ENCODE measurements at places on chromosomes 1 and 21.

DNA sequence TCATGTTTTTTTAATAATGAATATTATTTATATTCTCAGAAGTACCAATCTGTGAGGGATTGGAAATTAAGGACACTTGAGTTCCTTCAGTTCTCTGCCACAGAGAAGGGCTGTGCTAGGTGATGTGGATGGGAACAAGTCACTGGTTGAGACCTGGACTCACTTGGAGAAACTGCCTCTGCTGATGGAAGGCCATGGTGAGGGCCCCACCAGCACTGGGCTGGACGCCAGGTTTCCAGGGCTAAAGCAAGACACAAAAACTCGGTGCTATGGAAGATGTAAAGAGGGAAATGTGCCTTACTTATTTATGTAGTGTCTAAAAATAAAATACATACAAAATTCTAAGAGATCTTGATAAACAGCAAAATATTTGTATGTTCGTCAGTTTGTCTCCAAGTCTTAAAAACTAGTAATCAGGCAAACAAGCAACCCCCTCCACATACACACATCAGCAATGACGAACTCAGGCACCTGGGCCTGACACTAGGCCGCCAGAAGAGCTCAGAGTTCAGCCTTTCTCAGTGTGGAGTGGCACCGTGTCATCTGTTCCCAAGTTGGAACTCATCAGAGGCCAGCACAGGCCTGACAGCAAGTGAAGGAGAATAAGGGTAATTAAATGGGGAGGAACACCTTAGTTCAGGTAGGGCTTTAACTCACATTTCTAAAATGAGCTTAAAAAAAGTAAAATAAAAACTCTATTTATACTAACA lies 19.6 kb downstream of the SIPA1L2 start:
- no peak for DNase-seq

DNA sequence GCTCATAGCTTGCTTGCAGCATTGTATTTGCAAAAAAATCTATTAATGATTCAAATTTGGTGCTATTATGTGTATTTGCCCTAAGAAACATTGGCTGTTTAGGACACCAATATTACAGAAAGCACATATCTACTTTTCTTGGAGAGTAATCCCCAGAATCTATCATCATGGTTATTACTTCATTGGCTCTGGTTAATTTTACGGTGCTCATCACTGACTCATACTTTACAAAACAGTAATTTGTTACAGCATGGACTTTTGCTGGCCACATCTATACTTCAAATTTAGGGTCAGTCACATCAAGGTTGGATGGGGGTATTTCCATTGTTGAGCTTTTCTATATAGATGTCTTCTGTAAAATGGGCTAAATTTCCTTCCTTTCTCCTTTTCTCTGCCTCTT lies 45.7 kb downstream of the SH3GLB1 start:
- no peak for DNase-seq

DNA sequence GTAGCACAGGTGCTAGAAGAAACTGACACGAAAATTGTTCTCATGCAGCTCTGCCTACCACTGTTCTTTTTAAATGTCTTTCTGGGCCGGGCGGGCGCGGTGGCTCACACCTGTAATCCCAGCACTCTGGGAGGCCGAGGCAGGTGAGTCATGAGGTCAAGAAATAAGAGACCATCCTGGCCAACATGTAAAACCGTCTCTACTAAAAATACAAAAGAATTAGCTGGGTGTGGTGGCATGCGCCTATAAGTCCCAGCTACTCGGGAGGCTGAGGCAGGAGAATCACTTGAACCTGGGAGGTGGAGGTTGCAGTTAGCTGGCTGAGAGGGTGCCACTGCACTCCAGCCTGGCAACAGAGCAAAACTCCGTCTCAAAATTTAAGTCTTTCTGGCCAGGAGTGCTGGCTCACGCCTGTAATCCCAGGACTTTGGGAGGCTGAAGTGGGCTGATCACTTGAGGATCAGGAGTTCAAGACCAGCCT lies 947 bp upstream of the RIT1 start:
- no peak for DNase-seq

DNA sequence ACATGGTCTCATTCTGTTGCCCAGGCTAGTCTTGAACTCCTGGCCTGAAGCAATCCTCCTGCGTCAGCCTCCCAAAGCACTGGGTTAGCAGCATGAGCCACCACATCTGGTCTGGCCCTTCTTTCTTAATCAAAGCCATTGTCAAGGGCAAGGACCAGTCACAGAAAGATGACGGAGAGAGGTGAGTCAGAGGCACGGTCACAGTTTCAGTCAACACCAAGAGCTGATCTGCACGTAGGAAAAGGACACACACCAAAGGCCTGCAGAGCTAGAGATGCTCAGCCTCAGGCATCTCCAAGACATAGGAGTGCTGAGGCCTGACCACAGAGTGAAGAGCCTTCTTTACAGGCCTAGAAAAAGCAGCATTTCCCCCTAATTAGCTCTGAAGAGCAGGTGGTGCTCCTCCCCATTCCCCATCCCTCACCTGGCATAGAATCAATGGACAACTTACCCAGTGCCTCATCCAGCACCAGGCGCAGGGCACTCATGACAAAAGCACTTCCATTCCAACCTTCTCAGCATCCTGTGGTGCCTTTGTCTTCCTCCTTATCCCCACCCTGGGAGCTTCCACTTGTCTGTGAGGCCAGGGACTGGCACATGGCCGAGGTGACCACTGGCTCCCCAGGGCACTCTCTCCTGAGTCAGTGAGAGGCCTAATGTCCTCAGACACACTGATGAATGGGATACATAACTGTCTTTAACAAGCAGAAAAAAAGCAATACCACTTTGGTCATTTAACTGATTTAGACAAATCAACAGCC lies 139.8 kb downstream of the AJAP1 start:
- no peak for DNase-seq

GRCh38 chr1:59669752-59670312 lies 144.9 kb upstream of the HOOK1 start:
- DNase-seq, result peak; percentile 70

- no peak for DNase-seq
Measured at GRCh38 chr1:93471284-93471683, 23.4 kb downstream of the FNBP1L start.

DNA sequence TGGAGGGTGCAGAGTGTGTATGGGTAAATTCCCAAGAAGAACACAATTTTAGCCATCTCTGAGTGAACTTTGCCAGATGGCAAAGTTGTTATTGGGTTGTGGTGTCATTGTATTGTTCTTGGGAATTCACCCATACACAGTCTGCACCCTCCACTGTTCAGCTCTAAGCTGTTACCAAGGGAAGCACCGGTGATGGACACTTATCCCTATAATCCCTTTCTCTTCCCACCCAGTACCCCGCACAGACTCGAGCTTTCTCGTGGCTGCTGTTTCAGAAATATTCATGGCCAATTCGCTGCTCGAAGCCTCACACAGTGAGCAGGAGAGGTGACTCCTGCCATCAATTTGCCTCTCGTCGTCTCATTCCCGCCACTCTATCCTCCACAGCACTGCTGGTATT lies 95.7 kb upstream of the PALMD start:
- DNase-seq, result no peak

- DNase-seq, result no peak
Measured at GRCh38 chr1:98410082-98410481, 251.4 kb upstream of the SNX7 start.

- no peak for DNase-seq
Measured at GRCh38 chr1:33394770-33395169, 36.1 kb downstream of the PHC2 start.

GRCh38 chr1:23210351-23210785 lies 6.9 kb downstream of the HTR1D start:
- no peak for DNase-seq

- DNase-seq, result no peak
Measured at GRCh38 chr1:36080801-36081200, 3.1 kb upstream of the TEKT2 start.

GRCh38 chr1:191620883-191621282 lies 537.4 kb upstream of the RGS18 start:
- no peak for DNase-seq

GRCh38 chr1:207903767-207904166 lies 7.2 kb downstream of the CD34 start:
- peak; percentile 9 for DNase-seq

GRCh38 chr1:15212216-15212953 lies 34.6 kb upstream of the FHAD1 start:
- no peak for DNase-seq

DNA sequence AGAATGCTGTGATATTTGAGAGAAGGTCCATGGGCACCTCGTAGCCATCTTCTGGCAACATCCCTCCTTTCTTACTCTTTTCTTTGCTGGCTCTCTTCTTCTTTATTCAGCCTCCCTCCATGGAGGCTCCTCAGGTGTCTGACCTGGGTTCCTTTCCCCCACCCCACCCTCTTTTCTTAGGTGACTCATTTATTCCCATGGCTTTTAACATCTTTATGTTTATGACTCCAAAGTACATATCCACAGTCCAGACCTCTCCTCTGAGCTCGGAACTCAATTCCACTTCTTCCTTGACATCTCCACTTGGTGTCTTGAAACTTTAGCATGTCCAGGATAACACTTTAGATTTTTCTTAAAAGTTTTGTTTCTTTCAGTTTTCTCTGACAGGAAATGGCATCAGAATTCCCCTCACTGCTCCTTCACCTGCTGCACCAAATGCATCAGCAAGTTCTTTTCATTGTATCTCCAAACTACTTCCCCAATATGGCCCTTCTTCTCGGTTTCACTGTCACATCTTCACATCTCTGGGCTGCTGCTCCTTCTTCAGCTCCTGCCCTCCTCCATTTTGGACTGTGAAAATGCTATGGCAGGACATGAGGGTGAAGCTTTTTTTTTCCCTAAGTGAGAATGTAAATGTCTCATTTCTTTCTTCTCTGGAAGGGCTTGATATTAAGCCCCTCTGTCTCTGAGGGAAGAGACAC lies 95.9 kb downstream of the GIPC2 start:
- DNase-seq, result no peak

- peak; percentile 99 for DNase-seq
Measured at GRCh38 chr21:38768471-38769063, 37.2 kb upstream of the ETS2 start.

- no peak for DNase-seq
Measured at GRCh38 chr1:36673202-36673601, 190.5 kb upstream of the CSF3R start.

- peak; percentile 41 for DNase-seq
Measured at GRCh38 chr1:160954158-160955104, at the start of gene ITLN2. Gene ITLN2, minus strand, starts transcription at chr1:160954809. Its CDS starts 68 bp downstream, at chr1:160954741.

DNA sequence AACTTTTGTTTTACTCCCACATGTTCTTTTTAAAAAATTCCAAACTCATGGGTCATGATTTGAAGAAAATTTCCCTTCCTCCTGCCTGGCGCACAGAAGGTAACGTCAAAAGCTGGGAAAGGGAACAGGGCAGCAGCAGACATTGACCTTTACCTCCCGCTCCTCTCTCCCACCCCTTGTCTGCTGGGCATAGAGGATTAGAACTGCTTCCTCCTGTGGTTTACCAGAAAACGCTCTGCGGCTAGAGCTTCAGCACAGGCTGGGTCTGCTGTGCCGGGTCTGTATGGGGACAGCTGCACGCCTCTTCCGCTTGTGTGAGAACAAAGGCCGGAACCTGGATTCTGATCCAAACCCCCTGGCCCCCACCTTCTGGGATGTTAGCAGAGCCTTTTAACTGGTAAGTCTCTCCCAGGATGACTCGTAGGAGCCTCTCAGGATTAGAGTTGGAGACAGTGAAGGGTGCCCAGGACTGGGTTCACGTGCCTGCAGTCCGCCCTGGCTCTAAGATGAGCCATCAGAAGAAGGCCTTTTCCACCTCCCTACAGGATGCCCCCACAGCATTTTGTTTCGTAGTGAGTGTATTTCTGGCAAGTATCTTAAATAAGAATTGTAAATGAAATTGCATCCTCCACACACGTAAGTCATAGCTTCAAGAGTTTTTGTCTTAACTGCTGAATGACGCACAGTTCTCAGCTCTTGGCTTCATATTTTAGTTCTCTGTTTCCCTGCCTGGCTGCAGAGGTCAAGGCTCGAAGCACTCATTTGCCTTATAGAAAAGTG lies 5.2 kb downstream of the H6PD start:
- peak; percentile 98 for DNase-seq
